ENCODE measurements at places on chromosomes 3 and 15. TPM values are rescaled to one million over a fixed set of nuclear protein-coding genes. Genes with fewer than 3 reads are reported as not detected.

The ZNF592 gene
- total RNA-seq: 25.1 TPM

The HRG gene
- total RNA-seq: not detected

The CLRN1 gene
- not detected for total RNA-seq

The SLC28A2 gene
- not detected for total RNA-seq

The AMIGO3 gene
- total RNA-seq: 0.16 TPM

The TMEM212 gene
- not detected for total RNA-seq

The ZNF662 gene
- total RNA-seq: 0.53 TPM

The ZNF710 gene
- total RNA-seq: 27.2 TPM

The PPP1R14D gene
- not detected for total RNA-seq

The DZIP3 gene
- total RNA-seq: 12.9 TPM

The ATG3 gene
- 45.4 TPM for total RNA-seq

The CD200 gene
- total RNA-seq: 11.1 TPM

GRCh38 chr15:27473845-27474244, 502.9 kb downstream of the GABRG3 start:
- no peak overlapping the region for H3K4me3 ChIP-seq
- no peaks in the 10 kb centered on the region for H3K27me3 ChIP-seq
- H3K27ac ChIP-seq: no peak overlapping the region
- no peaks in the 10 kb centered on the region for H3K36me3 ChIP-seq

- no peaks in the 10 kb centered on the region for H3K27me3 ChIP-seq
- no peak for DNase-seq
- H3K4me1 ChIP-seq: peaks cover 46% of the 10 kb centered on the region
Observed at GRCh38 chr15:48560321-48561051, 85.0 kb downstream of the FBN1 start.

- no peaks in the 10 kb centered on the region for H3K27me3 ChIP-seq
- peak; percentile 86 for DNase-seq
- peaks cover 13% of the 10 kb centered on the region for H3K4me1 ChIP-seq
- no peak overlapping the region for H3K4me3 ChIP-seq
- H3K27ac ChIP-seq: peak overlapping the region; percentile 36
Observed at GRCh38 chr3:155232605-155233004, 60.9 kb downstream of the STRIT1 start.

DNA sequence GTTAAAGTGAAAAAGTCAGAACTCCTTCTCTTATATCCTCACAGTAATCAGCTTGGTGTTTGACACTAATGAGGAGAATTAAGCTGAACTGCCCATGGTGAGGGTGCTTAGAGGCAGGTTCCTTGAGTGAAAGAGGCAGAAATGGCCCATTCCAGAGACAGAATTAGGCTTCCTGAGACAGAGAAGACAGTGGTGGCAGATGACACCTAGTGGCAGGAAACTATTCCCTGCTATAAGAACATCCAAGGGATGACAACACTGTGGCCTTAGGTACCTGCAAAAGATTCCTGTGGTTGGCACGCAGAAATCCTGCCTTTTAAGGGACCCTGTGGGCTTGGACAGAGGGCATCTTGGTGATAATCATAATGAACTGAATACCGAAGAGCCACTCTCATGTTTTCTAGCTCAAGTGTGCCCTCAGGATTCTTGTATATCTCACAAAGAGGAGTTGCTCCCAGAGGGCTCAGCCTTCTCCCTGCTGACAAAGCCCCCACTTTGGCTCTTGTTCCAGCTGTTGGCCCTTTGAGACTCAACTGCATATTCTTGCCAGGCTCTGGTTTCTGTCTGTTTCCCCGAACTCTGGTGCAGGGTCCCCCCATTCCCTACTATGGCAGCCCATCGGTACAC, 56.0 kb downstream of the KBTBD12 start:
- no peak overlapping the region for H3K4me3 ChIP-seq
- peak; percentile 20 for DNase-seq
- H3K4me1 ChIP-seq: no peaks in the 10 kb centered on the region
- no peak overlapping the region for H3K27ac ChIP-seq
- H3K27me3 ChIP-seq: peaks cover 15% of the 10 kb centered on the region

- H3K36me3 ChIP-seq: no peaks in the 10 kb centered on the region
- no peak overlapping the region for H3K4me3 ChIP-seq
- no peaks in the 10 kb centered on the region for H3K27me3 ChIP-seq
- no peak overlapping the region for H3K27ac ChIP-seq
- no peak for DNase-seq
Observed at GRCh38 chr3:83023086-83023485, 1261.6 kb upstream of the GBE1 start.

GRCh38 chr15:52567871-52568600, 794 bp downstream of the ARPP19 start:
- H3K36me3 ChIP-seq: no peaks in the 10 kb centered on the region
- DNase-seq: peak; percentile 44
- H3K4me1 ChIP-seq: peaks cover 13% of the 10 kb centered on the region
- no peaks in the 10 kb centered on the region for H3K27me3 ChIP-seq
- H3K4me3 ChIP-seq: peak overlapping the region; percentile 93
- peak overlapping the region; percentile 95 for H3K27ac ChIP-seq

GRCh38 chr3:110804856-110805255, 266.8 kb upstream of the NECTIN3 start:
- no peaks in the 10 kb centered on the region for H3K36me3 ChIP-seq
- H3K27ac ChIP-seq: no peak overlapping the region
- no peak for DNase-seq
- H3K4me3 ChIP-seq: no peak overlapping the region
- H3K27me3 ChIP-seq: no peaks in the 10 kb centered on the region

DNA sequence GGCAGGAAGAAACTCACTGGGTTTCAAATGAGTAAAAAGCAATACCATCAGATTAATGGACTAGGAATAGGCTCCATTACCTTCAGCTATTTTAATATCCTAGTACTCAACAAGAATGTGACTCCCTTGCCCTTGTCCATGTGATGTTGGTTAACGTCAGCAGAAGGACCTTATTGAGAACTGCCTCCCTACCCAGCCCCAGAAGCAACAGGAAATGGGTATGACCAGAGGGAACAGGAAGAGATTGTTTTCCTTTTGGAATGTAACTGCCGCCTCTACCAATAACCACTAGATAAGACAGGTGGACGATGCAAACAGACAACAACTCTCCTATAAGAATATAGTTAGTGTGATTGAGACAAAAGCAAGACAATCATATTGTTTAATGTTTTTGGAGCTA, 10.4 kb upstream of the MME start:
- H3K36me3 ChIP-seq: no peaks in the 10 kb centered on the region
- DNase-seq: peak; percentile 46
- H3K4me1 ChIP-seq: peaks cover 22% of the 10 kb centered on the region
- H3K27me3 ChIP-seq: no peaks in the 10 kb centered on the region
- H3K27ac ChIP-seq: peak overlapping the region; percentile 93

DNA sequence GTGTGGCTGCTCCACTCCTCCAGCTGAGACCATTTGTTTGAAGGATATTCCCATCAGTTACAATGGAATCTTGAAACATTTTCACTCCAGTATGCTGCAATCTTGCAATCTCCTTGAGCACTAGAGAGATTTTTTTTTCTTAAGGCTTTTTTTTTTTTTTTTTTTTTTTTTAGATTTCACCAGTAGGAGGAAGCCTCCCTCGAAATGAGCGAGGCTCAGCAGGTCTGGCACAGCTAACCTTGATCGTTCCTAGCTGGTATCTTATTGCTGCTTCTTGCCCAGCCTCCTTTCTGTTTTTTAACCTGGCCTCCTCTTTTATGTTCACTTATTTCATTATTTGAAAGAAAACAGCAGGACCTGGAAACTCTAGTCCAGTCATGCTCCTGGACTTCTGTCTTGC, 48.1 kb downstream of the RAP2B start:
- no peaks in the 10 kb centered on the region for H3K27me3 ChIP-seq
- H3K4me1 ChIP-seq: peaks cover 12% of the 10 kb centered on the region
- H3K4me3 ChIP-seq: no peak overlapping the region
- no peak for DNase-seq
- H3K27ac ChIP-seq: peak overlapping the region; percentile 57

GRCh38 chr3:188267790-188268335, 113.9 kb downstream of the LPP start:
- H3K4me1 ChIP-seq: peaks cover 95% of the 10 kb centered on the region
- H3K36me3 ChIP-seq: no peaks in the 10 kb centered on the region
- H3K27me3 ChIP-seq: no peaks in the 10 kb centered on the region

GRCh38 chr3:14245822-14246221, 67.2 kb downstream of the LSM3 start:
- H3K4me3 ChIP-seq: no peak overlapping the region
- H3K27ac ChIP-seq: no peak overlapping the region
- H3K27me3 ChIP-seq: peaks cover 2% of the 10 kb centered on the region
- no peak for DNase-seq
- H3K4me1 ChIP-seq: no peaks in the 10 kb centered on the region

DNA sequence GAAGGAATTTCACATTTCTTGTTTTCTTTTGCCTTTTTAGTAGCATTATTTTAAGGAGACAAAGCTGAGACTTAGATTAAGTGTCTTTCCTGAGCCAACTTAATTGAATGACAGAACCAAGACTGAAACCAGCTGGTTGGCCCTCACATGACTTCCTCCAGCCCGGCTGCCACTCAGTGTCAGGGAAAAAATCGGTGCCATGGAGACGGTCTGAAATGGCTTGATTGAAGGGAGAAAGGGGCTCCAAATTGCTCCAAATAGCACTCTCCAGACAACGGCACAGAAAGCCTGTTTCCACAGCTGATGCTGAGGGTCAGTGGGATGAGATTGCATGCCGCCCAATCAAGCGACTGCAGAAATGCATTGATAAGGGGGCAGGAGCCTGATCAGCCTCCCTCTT, 475.2 kb upstream of the IL12A start:
- no peaks in the 10 kb centered on the region for H3K4me1 ChIP-seq
- no peak overlapping the region for H3K4me3 ChIP-seq
- no peak overlapping the region for H3K27ac ChIP-seq
- H3K36me3 ChIP-seq: no peaks in the 10 kb centered on the region
- no peak for DNase-seq

- no peak overlapping the region for H3K4me3 ChIP-seq
- no peak overlapping the region for H3K27ac ChIP-seq
- H3K36me3 ChIP-seq: no peaks in the 10 kb centered on the region
Observed at GRCh38 chr3:12470111-12470510, 14.2 kb upstream of the TSEN2 start.

GRCh38 chr3:76310089-76310488, 524.7 kb upstream of the ZNF717 start:
- H3K27ac ChIP-seq: no peak overlapping the region
- H3K4me1 ChIP-seq: peaks cover 8% of the 10 kb centered on the region
- H3K27me3 ChIP-seq: no peaks in the 10 kb centered on the region
- DNase-seq: no peak
- no peak overlapping the region for H3K4me3 ChIP-seq
- no peaks in the 10 kb centered on the region for H3K36me3 ChIP-seq

DNA sequence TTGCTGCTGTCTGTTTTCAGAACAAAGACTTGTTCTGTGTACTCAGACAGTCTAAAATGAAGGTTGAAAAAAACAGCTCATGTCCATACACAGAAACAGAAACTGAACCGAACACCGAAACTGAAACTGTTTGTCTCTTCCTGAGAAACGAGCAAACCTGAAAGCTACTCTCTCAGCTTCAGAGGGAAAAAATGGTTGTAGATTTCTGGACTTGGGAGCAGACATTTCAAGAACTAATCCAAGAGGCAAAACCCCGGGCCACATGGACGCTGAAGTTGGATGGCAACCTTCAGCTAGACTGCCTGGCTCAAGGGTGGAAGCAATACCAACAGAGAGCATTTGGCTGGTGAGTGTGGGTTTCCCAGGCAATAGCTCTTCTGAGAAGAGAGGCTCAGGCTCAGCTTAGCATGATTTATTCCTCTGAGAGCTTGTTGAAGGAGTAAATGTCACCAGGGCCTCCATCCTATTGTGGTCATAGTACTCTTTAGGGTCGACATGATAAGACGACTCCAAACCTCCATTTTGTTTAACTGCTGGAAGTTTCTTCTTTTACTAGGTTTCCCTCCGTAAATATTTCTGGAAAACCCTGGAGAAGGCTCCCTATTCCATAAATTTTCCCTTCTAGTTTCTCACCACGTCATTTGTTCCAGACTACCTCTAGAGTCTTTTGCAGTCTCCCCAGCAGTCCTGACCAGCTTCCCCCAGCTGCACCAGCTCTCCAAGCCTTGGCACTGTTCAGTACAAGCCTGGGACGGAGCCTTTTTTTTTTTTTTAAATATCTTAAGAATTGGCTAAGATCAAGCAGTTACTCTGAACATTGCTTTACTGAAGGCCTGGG, at the start of gene RTP4:
Gene RTP4, plus strand, starts transcription at position 135 of the 838 bp plus-strand sequence. Its CDS starts 57 bp downstream, at position 192.
- peak; percentile 28 for DNase-seq
- H3K27me3 ChIP-seq: no peaks in the 10 kb centered on the region
- no peak within 1 kb of the TSS for H3K27ac ChIP-seq
- H3K4me3 ChIP-seq: peak within 1 kb of the TSS; percentile 44

DNA sequence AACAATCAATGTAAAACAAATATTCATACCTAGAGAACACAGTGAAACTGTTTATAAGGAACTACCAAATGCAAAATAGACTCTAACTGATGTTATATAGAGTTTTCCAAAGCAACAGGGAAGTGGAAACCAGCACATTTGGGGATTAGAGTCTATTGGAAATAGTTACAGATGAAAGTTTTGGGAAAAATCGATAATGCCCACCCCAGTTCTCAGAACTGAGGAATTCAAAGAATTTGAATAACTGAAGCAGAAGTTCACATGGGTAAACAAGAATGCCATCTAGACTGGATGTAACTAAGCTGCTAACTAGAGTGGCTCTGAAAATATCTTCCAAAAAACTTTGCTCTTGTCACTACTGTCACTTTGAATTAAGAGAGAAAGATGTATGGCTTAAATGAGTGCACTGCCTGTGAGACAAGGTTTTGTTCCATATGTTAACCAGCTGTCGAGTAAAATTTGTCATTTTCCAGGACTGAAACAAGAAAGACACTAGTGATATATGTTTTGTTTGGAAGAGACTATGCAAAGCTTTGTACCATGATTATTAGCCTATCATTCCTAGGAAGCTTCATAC, 9.2 kb upstream of the DENND4A start:
- H3K27me3 ChIP-seq: no peaks in the 10 kb centered on the region
- no peak for DNase-seq
- no peak overlapping the region for H3K27ac ChIP-seq

GRCh38 chr3:148710665-148711064, 13.0 kb downstream of the AGTR1 start:
- H3K4me1 ChIP-seq: no peaks in the 10 kb centered on the region
- no peak for DNase-seq
- H3K4me3 ChIP-seq: no peak overlapping the region
- no peaks in the 10 kb centered on the region for H3K27me3 ChIP-seq

- H3K27ac ChIP-seq: no peak overlapping the region
- H3K4me3 ChIP-seq: no peak overlapping the region
- H3K27me3 ChIP-seq: no peaks in the 10 kb centered on the region
Observed at GRCh38 chr3:90092994-90093393, 985.6 kb downstream of the EPHA3 start.

GRCh38 chr3:58973796-58974195, 76.0 kb downstream of the CFAP20DC start:
- H3K4me3 ChIP-seq: no peak overlapping the region
- no peaks in the 10 kb centered on the region for H3K36me3 ChIP-seq
- H3K4me1 ChIP-seq: no peaks in the 10 kb centered on the region

DNA sequence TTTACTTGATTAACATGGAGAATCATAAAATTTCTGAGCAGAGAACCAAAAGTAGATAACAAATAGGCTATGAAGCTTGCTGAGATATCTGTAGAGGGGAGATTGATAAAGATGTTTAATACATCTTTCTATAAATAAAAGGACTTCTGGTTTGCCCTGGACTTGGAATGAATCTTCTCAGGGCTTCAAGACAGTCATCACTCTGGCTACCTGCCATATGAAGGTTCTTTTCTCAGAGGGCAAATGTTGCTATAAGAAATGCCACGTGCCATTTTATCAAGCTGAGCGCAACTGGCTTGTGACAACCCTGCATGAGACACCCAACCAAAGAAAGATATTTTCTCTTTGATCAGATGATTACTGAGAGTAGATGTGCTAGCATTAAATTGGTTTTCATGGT, 192.5 kb downstream of the WNT5A start:
- H3K4me1 ChIP-seq: no peaks in the 10 kb centered on the region
- H3K4me3 ChIP-seq: no peak overlapping the region
- no peak overlapping the region for H3K27ac ChIP-seq
- H3K36me3 ChIP-seq: no peaks in the 10 kb centered on the region

All from astrocyte (in vitro differentiated cells and primary cell).